RPMI7951 (cell line): ENCODE measurements at places on chromosomes 3 and 15.

- no peak for DNase-seq
Measured at GRCh38 chr3:172544404-172544803, 21.2 kb upstream of the TNFSF10 start.

DNA sequence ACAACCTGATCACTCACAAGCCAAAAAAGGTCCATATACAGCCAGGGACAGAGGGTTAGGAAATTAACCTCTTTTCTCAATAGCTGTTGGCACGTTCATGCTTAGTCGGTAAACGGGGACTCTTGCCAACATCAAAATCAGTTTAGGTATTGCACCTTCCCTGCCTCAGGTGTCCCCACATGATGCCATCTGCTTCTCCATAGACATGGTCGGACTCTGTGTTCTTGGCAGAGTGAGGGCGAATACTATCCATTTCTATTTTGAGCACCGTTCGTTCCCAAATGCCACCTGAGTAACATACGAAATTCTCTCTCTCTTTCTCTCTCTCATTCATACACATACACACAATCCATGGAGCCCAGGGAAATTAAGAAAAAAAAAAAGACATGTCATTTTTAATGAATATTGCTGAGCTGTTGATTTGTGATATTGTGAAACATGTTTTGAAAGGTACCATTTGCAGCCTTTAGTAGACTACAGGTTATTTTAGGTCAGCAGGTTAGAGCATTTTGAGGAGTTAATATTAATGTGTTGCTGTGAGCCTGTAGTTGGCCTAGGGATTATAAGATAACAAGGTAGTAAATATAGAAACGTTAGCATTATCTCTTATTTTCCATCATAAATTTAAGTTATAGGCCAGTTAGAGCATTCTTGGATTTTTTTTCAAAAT lies 78.5 kb downstream of the GHSR start:
- no peak for DNase-seq

- DNase-seq = no peak
Measured at GRCh38 chr3:20516311-20516710, 330.3 kb upstream of the SGO1 start.

DNA sequence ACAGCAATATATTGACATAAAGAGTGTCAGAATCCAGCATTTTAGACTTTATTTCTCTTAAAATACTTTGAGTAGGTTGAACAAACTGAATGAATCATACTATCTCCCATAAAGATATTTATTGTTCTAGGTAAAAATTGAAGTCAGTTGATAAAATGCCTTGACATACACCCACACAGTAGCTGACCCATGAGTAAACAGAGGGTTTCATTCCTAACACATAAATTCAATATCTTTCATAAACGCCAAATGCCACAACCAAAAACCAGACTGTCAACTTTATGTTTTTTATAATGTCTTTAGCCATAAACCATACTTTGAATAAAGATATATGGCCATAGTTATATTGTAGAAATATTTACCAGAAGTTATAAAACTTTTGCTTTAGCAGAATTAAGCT lies 742.4 kb downstream of the NAALADL2 start:
- DNase-seq = no peak

DNA sequence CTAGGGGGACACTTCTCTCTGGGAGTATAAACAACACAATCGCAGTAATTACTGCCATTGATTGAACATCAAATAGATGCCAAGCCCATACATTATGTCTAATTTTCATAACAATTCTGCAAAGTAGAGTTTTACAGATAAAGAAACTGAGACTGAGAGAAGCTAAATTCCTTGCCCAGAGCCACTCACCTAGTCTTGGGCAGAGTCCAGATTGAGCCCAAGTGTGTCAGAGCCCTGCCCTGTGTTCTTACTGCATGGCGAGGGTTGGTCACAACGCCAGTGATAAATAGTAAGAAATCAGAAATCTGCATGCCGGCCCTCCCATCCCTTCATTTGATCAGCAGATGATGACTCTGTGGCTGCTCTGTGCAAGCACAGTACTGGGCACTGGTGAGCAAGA lies 106.3 kb downstream of the C3orf70 start:
- DNase-seq = peak; percentile 8

- no peak for DNase-seq
Measured at GRCh38 chr3:55875113-55875512, 388.0 kb upstream of the WNT5A start.

GRCh38 chr3:100081311-100081710 lies 33.0 kb downstream of the FILIP1L start:
- DNase-seq = no peak

- DNase-seq = no peak
Measured at GRCh38 chr15:86929461-86929860, 849.8 kb downstream of the AGBL1 start.

- DNase-seq = no peak
Measured at GRCh38 chr3:38020342-38020726, 9.1 kb downstream of the PLCD1 start.

DNA sequence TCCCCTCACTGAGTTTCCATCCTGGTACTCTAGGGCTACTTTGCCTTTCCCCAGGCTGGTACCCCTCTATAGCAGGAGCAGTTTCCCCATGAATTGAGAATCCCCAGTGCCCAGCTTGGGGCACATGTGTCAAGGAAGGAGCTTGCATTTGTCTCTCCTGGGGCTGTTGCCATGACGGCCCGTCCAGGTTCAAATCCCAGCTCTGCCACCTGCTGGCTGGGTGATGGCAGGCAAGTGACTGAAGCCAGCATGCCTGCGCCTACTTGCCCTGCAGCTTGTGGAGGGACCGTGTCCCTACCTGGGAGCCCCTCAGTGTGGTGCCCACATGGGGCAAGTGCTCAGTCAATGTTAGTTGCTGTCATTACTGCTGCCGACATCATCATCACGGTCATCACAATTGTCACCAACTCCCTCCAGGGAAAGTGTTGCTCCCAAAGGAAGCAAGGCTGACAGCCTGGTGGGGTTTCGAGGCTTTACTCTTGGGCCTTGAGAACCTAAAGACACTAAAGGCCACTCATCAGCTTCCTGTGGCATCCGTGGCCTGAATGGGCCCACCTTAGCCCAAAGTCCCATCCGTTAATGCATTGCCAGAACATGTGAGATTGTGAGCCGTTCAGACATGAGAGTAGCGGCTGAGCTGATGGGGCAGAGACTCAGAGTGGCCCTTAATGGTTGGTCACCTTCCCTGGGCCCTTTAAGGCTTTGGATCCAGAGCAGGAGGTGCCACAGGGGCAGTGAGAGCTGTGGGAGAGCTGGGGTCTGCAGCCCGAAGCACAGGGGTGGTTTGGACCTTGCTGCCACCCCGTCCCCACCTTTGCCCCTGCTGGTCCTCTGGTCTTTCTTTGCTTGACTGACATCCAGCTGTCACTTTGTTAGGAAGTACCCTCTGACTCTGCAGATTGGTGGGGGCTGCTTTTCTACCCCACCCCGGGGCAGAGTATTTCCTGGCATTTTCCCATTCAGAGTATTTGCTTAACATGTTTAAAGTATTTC lies 144.4 kb downstream of the DNAJB8 start:
- peak; percentile 55 for DNase-seq

- DNase-seq = no peak
Measured at GRCh38 chr3:173584838-173585831, 187.6 kb downstream of the NLGN1 start.

DNA sequence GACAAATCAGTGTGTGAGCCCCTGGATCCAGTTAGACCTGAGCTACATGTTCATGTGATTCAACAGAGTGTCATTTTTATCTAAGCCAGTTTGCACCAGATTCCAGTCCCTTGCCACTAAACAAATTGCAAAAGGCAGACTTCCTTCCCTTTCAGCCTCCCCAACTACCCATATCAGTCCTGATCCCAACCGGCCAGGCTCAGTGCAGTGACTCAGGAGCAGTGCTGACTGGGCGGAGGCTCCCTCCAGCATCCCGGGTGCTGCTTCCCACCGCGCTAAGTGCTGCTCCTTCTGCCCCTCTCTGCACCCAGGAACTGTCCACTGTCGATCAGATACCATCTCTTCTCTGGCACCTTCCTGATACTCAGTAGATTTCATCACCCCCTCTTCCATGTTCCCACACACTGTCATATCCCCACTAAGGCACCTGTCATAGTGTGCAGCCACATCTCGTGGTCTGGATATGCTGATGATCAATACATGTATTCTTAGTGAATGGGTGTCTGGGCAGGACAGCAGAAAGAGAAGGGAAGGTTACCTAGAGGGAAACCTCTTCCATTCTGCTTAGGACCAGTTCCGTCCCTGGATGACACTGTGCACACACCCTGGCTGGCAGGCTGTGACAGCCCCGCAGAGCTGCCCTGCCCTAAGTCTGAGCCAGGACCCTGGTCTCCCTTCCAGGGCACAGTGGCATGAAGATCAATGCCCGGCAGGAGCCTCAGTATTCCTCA lies 108.8 kb upstream of the RAD18 start:
- no peak for DNase-seq

DNA sequence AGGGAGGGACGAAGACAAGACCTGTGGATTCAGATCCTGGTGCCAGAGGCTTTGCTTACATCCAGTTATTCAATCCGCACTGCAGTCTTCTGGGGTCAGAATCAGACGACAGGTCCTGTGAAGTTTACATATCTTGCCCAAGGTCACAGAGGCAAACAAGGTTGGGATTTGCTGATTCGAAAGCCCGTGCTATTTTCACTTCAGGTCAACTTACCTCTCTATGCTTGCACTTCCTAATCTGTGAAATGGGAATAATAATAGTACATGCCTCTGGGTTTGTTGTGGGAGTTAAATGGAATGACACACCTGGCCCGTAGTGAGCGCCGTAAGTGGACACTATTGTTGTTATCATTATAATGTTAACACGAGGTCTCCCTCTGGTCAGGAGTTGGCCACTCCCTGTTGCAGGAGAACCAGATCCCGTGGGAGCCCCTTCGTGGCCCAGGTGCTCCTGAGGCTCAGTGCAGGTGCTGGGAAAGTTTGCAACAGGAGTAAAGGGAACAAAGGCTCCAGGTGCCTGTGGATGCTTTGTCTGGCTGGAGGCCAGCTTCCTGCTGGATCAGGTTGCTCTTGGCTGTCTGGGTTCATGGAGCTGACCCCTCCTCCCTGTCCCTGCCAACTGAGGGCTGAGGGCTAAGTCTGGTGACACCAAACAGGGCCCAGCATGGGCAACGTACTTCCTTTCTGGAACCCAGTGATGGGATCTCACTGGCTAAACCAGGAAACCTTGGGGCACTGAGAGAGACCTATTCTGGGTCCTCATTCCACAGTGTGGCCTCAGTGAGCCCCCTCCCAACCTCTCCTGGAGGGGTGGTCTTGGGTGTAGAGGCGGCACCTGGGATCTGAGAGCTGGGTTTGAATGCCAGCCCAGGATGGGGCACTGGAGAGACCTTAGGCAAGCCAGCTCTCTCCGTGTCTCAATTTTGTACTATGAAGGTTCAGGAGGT lies 40.1 kb upstream of the SEMA4B start:
- no peak for DNase-seq

DNA sequence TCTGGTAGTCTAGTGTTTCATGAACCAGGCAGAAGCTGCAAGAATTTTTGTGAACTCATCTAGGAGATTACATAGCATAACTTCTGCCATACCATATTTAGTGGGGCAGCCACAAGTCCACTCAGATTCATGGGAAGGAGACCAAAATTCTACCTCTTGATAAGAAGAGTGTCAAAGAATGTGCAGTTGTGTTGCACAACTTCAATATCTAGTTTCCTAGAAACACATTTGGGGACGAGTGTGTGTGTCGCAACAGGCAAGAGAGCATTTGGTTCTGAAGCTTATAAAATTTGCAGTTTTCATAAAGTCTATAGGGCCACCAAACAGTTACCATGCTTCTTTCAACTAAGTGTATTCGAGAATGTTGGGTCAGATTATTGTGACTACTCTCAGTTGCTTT lies 115.3 kb downstream of the KCNH8 start:
- DNase-seq = no peak
